Spleen (tissue), 13 donors: ENCODE measurements at places on chromosomes 5 and 9. TPM values are rescaled to one million over a fixed set of nuclear protein-coding genes. Genes with fewer than 3 reads are reported as not detected.

GRCh38 chr9:124741662-124742061 lies 29.4 kb downstream of the NR6A1 start:
- no peak for DNase-seq

- no peak for DNase-seq
These were observed 38.3 kb downstream of the RXRA start for GRCh38 chr9:134364391-134365114.

GRCh38 chr5:135398160-135398854 lies 724 bp downstream of the MACROH2A1 start:
- DNase-seq, result peak; percentile 90

- peak; percentile 53 for DNase-seq
These were observed 68.9 kb downstream of the PHF2 start for GRCh38 chr9:93645149-93645889.

GRCh38 chr5:125140855-125141254 lies 394.4 kb upstream of the ZNF608 start:
- DNase-seq, result no peak

DNA sequence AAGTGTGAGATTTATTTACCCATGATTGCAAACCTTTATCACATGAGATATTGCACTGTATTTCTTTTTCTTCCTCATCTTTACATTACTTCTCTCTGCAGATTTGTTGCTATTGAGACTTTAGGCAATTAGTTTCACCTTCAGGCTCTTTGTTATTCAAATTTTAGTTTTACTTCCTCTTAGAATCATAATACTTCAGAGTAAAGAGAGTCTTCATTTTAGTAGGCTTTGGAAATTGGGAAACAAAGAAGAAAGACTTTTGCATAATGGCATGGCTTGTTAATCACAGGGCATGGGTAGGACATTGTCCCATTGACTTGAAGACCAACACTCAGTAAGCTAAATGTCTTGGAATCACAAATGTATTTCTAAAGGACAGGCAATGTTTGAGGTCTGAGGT lies 1.2 kb upstream of the PCDHGA5 start:
- DNase-seq, result no peak

DNA sequence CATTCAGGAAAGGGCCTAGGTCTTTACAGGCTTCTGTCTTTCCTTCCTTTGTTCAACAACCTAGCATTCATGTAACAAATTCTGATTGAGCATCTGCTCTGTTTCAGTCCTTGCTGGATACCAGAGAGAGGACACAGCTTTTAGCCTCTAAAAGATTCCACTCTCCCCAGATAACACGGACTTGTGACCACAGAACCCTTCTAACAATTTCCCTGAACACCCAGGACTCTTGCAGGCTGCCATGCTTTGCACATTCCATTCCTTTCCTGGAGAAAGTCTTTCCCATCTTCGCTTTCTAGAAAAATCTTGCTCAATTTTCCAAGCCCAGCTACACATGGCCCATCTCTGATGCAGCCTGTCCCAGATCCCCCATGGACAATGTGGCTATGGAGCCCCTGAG lies 310.9 kb downstream of the ACTL7B start:
- DNase-seq, result no peak

DNA sequence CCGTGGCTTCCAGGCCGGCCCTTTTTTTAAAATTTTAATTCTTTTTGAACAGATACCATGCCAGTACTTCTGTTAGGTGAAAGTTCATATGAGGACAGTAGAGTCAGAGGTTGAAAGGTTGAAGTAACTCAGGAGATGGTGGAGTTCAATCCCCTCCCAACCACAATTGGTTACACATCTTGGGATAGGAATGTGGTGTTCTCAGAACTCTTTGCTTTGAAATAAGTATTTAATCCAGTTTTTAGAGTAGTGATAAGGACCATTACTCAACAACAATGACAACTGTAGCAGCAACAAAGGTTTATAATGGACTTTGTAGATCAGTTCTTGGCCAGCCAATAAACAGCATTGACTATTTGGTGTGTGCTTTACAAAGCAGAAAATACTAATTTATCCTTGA lies 116.0 kb downstream of the ARHGAP26 start:
- no peak for DNase-seq

The NIM1K gene
- total RNA-seq, result not detected

The MRPL36 gene
- 22.0 TPM for total RNA-seq

The NR2F1 gene
- 11.5 TPM for total RNA-seq

The DBH gene
- 1.2 TPM for total RNA-seq
